Activated CD8-positive, alpha-beta T cell treated with anti-CD3 and anti-CD28 coated beads for 36 hours (primary cell): ENCODE measurements at places on chromosomes 16 and 17. TPM values are rescaled to one million over a fixed set of nuclear protein-coding genes. Genes with fewer than 3 reads are reported as not detected.

DNA sequence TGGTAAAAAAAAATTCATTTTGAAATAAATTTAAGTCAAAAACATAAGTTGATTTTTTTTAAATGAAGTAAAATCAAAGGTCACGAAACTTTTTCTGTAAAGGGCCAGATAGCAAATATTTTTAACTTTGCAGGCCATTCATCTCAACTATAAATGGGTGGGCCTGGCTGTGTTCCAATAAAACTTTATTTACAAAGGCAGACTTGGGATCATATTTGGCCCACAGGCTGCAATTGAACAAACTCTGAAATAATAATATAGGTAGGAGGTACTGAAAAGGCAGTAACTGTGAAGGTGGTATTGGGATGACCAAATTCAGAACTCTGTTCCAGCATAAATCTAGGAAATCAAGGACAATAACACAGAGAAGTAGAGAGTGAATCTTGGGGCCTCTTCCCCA lies 12.2 kb upstream of the EMP2 start:
- no peak for DNase-seq

DNA sequence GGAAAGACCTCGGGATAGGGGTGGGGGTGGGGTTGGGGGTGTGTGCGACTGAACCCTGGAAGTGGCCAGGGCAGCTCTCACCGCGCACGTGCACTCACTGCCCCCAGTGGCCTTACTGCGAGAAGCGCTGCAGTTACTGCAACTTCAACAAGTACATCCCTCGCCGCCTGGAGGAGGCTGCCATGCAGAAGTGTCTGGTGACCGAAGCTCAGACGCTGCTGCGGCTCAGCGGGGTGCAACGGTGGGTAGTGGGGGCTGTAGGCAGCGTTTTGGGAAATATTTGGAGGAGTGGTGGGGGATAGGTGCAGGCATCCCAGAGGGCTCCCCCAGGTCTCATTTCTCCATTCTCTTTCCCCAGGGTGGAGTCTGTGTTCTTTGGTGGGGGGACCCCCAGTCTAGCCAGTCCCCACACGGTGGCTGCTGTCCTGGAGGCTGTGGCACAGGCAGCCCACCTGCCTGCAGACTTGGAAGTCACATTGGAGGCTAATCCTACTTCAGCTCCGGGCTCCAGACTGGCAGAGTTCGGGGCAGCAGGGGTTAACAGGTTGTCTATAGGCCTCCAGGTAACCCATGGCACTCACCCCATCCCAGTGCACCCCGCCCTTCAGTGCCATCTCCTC lies 972 bp downstream of the RSAD1 start:
- peak; percentile 79 for DNase-seq

GRCh38 chr17:82230609-82231311 lies 1.9 kb downstream of the SLC16A3 start:
- DNase-seq, result peak; percentile 83

The APOH gene
- total RNA-seq, result not detected

The SYT17 gene
- total RNA-seq, result not detected
